Gastroesophageal sphincter (tissue), 4 donors: ENCODE measurements at places on chromosomes 5 and 9.

GRCh38 chr5:81181576-81182316 is 51.4 kb upstream of the CKMT2 start:
- ATAC-seq = no peak
- no peaks in the 10 kb centered on the region for H3K4me1 ChIP-seq
- no peak overlapping the region for H3K4me3 ChIP-seq
- H3K27ac ChIP-seq = no peak overlapping the region
- H3K27me3 ChIP-seq = no peaks in the 10 kb centered on the region
- no peaks in the 10 kb centered on the region for H3K36me3 ChIP-seq

DNA sequence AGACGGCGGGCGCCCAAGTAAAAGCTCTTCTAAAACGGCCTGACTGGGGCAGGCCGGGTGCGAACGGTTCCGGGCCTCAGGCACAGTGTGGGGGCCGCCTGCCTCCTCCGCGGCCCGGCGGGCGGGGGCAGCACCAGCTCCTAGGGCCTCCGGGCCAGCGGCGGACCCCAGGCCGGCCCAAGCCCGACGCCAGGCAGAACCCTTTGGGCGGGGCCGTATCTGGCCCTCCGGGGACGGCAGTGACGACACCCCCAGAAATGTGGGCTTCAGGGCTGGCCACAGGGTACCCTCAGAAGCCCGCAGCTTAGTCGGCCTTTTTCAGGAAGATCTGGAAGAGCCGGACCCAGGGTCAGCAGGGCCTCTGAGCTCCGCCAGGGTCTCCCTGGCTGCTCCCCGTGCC is 4.0 kb downstream of the LTC4S start:
- no peaks in the 10 kb centered on the region for H3K27me3 ChIP-seq
- no peak overlapping the region for H3K27ac ChIP-seq
- ATAC-seq = no peak
- H3K4me3 ChIP-seq = no peak overlapping the region

- no peaks in the 10 kb centered on the region for H3K36me3 ChIP-seq
- no peak overlapping the region for H3K27ac ChIP-seq
- H3K4me1 ChIP-seq = no peaks in the 10 kb centered on the region
- ATAC-seq = no peak
- peaks cover 85% of the 10 kb centered on the region for H3K27me3 ChIP-seq
Measured at GRCh38 chr5:1230551-1230950, 5.4 kb downstream of the SLC6A18 start.

DNA sequence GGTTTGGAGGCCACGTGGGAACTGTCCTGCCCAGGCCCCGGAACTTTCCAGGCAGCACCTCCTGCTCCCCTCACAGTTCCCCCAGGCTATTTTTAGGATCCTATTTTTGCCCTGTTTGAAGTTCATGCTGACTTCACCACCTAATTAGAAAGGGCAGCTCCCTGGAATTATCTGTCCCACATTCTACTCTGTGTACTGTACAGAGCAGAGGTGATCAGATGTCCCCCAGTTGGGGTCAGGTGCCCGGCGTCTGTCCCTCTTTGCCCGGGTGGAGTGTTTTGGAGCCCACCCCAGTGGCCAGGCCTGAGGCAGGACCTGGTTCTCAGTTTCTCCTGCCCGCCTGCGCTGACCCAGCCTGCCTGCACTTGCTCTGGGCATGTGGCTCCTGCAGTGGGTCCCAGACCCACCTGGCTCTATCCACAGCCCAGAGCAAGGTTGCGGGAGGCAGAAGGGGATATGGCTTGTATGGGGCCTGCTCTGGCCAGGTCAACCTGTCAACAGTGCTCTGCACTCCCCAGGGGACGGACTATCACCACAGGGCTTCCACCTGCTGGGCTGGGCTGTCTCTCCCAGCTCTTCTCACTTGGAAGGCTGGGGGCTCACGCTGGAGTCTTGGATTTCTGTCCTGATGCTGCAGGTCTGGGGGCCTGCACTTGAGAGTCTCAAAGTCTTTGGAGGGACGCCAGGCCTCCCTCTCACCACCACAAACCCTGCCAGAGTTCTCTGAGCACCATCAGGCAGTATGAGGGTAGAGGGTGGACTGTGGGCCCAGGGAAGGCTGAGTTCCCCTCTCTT is 268.3 kb downstream of the GADD45G start:
- H3K4me3 ChIP-seq = no peak overlapping the region
- H3K27ac ChIP-seq = peak overlapping the region; percentile 73
- H3K36me3 ChIP-seq = no peaks in the 10 kb centered on the region
- H3K4me1 ChIP-seq = peaks cover 22% of the 10 kb centered on the region
- H3K27me3 ChIP-seq = no peaks in the 10 kb centered on the region
- ATAC-seq = peak; percentile 9

DNA sequence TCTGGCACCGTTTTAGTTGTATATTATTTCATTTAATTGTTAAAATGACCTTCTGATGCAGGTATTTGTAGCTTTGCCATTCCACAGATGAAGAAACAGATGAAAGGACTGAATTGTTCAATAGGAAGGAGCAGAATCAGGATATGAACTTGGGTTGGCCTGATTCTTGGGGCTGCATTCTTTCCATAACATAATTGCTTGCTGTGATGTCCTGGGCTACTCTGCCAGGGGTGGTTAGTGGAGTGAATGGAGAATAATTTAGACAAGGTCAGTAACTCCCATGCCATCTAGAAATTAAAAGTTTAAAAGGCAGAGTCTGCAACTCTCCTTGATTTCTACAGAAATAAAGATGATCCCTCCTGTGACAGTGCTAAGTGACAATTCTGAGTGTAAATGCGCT is 15.9 kb downstream of the TLR4 start:
- ATAC-seq = no peak
- H3K36me3 ChIP-seq = no peaks in the 10 kb centered on the region
- peak overlapping the region; percentile 53 for H3K27ac ChIP-seq

GRCh38 chr5:96288166-96288844 is 144.7 kb downstream of the PCSK1 start:
- peaks cover 8% of the 10 kb centered on the region for H3K4me1 ChIP-seq
- no peaks in the 10 kb centered on the region for H3K36me3 ChIP-seq
- no peak overlapping the region for H3K27ac ChIP-seq
- H3K4me3 ChIP-seq = no peak overlapping the region
- no peaks in the 10 kb centered on the region for H3K27me3 ChIP-seq

GRCh38 chr5:134511796-134512660 is 13.4 kb upstream of the JADE2 start:
- ATAC-seq = peak; percentile 95
- H3K4me1 ChIP-seq = no peaks in the 10 kb centered on the region
- no peaks in the 10 kb centered on the region for H3K36me3 ChIP-seq
- H3K27me3 ChIP-seq = no peaks in the 10 kb centered on the region
- H3K27ac ChIP-seq = peak overlapping the region; percentile 59
- H3K4me3 ChIP-seq = no peak overlapping the region

- no peak for ATAC-seq
- no peak overlapping the region for H3K27ac ChIP-seq
- H3K27me3 ChIP-seq = no peaks in the 10 kb centered on the region
Measured at GRCh38 chr5:149865746-149866145, 78.8 kb downstream of the PDE6A start.

GRCh38 chr5:94968507-94969095 is 316.3 kb downstream of the MCTP1 start:
- H3K4me1 ChIP-seq = no peaks in the 10 kb centered on the region
- H3K27me3 ChIP-seq = no peaks in the 10 kb centered on the region
- H3K36me3 ChIP-seq = no peaks in the 10 kb centered on the region
- no peak overlapping the region for H3K27ac ChIP-seq
- no peak for ATAC-seq

GRCh38 chr5:181173420-181174342 is 26.3 kb downstream of the OR2V2 start:
- no peaks in the 10 kb centered on the region for H3K4me1 ChIP-seq
- H3K4me3 ChIP-seq = no peak overlapping the region
- peaks cover 90% of the 10 kb centered on the region for H3K27me3 ChIP-seq
- no peak overlapping the region for H3K27ac ChIP-seq
- H3K36me3 ChIP-seq = no peaks in the 10 kb centered on the region
- no peak for ATAC-seq

GRCh38 chr9:136243631-136244030 is 2.0 kb downstream of the QSOX2 start:
- no peaks in the 10 kb centered on the region for H3K36me3 ChIP-seq
- no peak overlapping the region for H3K27ac ChIP-seq
- no peaks in the 10 kb centered on the region for H3K27me3 ChIP-seq
- no peak for ATAC-seq
